Activated naive CD8-positive, alpha-beta T cell treated with anti-CD3 and anti-CD28 coated beads, Interleukin-2, amount 50 U/mL, for 24 hours (primary cell): ENCODE measurements at places on chromosomes 7 and 10.

- DNase-seq, result no peak
Measured at GRCh38 chr7:46681865-46682503, 760.9 kb upstream of the IGFBP3 start.

- no peak for DNase-seq
Measured at GRCh38 chr7:47387506-47387905, 194.4 kb downstream of the TNS3 start.

DNA sequence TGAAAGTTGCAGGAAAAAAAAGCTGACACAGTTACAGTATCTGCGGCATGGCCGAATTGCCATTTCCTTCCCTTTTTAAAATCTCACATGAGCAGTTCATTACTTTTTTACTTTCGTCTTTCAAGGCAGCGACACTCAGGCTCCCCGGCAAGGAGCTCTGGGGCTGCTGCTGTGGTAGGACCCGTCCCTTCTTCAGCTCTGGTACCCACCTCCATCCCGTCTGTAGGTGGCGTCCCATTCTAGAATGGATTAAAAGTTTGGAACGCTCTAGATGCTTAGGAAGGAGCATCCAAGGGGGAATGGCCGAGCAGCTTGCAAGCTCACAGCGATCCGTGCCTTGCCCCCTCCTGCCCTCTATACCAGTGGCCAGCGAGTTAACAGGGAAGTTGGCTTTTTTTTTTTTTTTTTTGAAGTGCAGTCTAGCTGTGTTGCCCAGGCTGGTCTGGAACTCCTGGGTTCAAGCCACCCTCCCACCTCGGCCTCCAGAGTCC is 22.8 kb upstream of the TTYH3 start:
- peak; percentile 30 for DNase-seq

DNA sequence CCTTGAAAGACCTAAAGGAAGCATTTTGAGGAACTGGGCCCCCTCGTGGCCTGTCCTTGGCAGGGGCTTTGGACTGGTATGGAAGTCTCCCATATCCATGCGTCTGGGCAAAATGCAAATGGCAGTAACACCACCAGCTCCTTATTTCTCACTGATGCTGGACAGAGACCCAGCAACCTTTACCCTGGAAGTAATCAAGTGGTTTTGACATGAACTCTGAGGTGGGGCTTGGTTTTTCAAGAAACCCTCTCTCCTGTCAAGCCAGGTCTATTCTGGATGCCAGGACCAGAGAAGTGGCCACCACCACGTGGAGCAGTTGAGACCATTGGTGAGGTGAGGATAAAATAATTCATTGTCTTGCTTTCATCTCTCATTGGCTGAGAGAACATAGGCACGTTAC is 84.4 kb downstream of the OTUD1 start:
- DNase-seq, result no peak

GRCh38 chr10:69866688-69867461 is 65.2 kb downstream of the COL13A1 start:
- DNase-seq, result no peak

DNA sequence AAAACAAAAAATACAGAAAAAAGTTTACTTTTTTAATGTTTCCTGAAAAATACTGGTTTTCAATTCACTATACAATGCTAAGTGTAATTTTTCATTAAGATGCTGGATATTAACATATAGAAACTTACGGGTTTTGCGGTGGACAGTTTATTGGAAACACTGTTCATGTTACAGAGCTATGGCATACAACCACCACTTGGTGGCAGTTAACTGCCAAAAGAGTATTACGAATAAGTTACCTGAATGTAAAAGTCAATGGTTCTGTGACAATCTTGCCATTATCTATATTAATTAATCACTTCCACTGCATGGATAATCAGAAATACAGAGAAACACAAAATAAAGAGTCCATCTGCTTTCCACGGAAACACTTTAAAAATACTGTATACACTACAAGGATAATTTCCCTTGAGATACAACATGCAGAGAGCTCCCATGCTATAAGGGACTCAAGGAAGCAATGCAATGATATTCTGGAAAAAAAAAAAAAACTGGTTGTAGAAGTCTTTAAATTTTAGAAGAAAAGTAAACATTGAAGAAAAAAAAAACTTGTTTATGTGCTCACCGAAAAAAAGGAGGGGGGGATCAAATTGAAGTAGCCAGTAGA is 97.0 kb downstream of the TPK1 start:
- peak; percentile 4 for DNase-seq

DNA sequence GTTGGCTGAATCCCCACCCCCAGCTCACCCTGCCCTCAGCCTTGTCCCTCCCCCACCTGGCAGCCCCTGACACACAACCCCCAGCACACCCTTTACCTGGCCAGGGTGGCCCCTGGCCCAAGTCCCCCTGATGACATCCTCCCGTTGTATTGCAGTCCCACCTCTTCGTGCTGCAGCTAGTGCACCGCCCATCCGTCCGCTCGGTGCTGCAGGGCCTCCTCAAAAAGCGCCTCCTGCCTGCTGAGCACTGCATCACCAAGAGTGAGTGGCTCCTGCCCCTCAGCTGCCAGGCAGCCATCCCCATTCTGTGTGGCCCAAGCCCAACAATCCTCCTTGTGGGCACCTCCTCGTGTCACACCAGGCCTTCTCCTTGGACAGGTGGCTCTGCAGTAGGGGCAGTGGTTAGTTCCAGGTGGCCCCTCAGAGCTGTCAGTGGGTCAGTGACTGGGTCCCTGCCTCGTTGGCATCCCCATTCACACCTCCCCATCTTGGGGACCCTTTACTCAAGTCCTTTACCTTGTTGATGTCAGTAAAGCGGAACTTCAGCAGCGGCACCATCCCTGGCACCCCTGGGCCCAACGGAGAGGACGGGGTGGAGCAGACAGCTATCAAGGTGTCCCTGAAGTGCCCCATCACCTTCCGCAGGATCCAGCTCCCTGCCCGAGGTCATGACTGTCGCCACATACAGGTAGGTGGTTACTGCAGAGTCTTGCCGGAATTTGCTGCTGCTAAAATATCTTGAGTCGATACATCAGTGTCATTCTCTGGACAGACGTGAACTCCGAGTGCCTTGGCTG is 14.3 kb downstream of the ZMIZ2 start:
- no peak for DNase-seq

- no peak for DNase-seq
Measured at GRCh38 chr7:94547126-94547525, 37.5 kb downstream of the CASD1 start.

DNA sequence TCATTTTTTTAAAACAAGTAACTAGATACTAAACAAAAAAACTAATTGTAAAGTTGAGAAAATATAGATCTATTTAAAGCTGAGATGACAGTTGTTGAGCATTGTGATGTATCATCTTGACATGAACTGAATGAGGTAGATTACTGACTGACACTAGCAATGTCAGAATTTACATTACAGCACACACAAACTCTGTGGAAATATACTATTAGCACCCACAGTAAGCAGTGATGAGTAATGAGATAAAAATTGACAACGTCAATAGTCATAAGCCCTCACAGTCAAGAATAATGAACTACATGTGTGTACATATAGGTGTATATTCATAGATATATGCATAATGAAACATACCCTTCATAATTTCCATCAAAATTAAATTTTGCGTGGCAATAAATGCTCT is 368.4 kb downstream of the TFEC start:
- DNase-seq, result no peak

DNA sequence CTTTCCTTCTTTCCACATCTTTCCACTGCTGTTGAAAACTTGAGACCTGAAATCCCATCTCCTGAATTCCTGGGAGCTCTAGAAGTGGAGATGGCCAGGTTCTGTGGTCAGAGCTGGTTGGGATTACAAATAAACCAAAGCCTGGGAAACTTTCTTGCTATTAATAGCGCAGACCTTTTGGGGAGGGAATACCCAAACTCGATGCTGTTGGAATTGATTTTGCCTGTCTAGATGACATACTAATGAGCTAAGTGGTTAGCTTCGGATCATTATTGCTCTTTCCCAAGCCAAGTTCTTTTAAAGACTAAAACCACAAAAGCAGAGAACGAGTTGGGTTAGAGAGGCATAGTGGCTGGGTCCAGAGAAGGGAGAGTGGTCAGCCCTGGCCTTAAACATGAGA is 76.6 kb downstream of the TCF7L2 start:
- no peak for DNase-seq

- DNase-seq, result no peak
Measured at GRCh38 chr7:15801551-15801950, 115.1 kb upstream of the MEOX2 start.

DNA sequence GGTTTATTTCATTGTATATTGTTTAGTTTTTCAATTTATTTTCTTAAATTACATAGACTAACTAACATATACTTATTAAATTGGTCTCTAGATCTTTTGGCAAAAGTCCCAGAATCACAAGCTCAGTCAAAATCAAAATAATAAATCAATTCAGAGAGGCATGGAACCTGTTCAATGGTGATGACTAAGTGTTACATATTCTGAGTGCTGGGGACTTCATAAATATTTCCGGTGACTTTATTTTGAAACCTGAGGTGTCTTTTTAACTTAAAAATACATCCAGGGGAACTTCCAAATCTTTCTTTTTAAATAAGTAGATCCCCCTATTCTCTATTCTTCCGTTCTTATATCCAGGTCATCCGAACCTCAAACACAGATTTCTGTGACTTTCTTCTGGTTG is 89.6 kb upstream of the ZNF804B start:
- DNase-seq, result no peak

GRCh38 chr7:151834271-151835035 is 42.5 kb downstream of the PRKAG2 start:
- DNase-seq, result no peak
